ENCODE measurements at places on chromosomes 7 and 10.

DNA sequence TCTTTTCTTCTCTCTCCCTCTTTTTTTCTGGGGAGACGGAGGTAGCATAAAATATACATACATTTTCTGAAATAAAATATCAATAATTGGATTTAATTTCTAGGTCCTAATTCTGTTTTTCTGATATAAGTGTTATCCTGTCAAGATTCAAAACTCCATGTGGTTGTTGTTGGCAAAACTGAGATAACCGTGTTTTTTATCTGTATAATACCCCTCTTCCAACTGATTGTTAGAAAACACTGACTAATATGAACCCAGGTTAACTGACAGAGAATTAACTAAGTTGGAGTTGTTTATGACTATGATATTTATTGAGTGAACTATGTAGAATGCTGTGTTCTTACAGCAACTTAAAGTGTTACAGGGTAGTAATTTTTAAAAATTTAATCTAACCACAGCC is 236.5 kb upstream of the KAT6B start:
- DNase-seq: no peak

- DNase-seq: peak; percentile 55
These were observed 117.3 kb downstream of the FAM53B start for GRCh38 chr10:124626759-124627380.

DNA sequence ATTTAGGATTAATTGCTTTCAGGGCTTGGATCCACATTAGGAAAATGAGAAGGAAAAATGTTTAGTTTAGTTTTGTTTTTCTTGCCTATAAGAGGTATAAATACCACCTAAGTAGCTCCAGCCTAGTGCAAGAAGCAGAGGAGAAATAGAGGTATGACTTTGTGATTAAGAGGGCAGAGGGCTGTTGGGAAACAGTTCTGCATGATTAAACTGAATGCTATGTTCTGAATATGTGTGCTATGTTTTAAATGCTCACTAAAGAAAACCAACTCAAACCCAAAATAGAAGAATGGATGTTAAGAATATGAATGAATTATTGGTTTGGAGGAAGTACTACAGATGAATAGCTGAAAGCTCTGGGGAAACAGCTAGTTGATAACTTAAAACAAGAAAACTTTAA is 7.6 kb downstream of the CALCR start:
- no peak for DNase-seq

GRCh38 chr10:24385776-24386175 is 176.8 kb downstream of the KIAA1217 start:
- DNase-seq: no peak

DNA sequence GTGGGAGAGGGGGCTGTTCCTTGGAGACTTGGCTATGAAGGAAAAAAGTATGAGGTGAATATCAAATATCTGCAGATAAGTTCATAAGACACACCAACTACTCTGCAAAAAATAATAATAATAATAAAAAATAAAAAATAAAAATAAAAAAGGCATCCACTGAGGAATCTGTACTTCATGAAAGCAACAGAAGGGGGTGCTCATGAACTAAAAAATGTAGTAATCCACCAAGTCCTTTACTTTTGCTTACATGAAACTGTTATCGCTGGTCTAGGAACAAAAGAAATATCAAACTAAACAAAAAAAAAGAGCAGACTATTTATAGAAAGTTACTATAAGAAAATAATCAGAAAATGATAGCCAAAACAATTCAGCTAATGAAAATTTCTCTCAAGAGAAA is 579.0 kb downstream of the PHTF2 start:
- no peak for DNase-seq

DNA sequence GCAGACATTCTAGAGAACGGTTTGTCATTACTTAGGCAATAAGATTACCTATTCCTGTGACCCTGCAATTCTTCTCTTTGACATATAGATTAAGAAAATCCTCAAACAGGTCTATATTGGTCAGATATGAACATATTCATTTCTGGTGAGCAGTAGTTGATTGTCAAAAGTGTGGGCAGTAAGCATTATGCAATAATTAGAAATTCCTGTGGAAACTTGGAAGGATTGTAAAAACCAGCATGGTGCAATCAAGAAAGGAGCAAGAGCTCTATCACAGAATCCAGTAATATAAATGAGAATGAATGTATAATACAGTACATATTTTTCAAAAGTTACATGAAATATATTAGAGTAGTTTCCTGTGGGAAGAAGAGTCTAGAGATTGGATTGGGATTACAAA is 406.5 kb downstream of the SUGCT start:
- no peak for DNase-seq

GRCh38 chr10:61902445-61903220 is 1.1 kb downstream of the ARID5B start:
- DNase-seq: peak; percentile 13

- no peak for DNase-seq
These were observed 140.1 kb downstream of the ETV1 start for GRCh38 chr7:13849163-13849892.

DNA sequence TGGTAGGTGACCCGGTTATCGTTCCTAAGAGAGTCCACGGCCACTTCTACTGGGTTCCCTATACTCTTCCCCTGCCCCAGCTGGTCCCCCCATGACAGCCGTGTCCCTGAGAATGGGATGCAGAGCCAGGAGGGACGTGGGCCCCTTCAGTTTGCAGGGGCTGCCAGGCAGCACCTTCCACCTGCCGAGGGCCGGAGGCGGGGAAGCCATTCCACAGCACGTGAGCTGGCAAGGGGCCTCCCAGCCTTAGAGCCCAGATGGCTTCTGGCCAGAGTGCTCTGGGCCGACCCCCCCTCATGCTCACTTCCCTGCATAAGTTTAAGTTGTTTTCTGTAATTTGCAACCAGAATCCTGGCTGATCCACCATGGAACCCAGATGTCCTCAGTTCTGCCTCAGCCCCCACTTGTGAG is 39.0 kb downstream of the DIP2C start:
- no peak for DNase-seq

DNA sequence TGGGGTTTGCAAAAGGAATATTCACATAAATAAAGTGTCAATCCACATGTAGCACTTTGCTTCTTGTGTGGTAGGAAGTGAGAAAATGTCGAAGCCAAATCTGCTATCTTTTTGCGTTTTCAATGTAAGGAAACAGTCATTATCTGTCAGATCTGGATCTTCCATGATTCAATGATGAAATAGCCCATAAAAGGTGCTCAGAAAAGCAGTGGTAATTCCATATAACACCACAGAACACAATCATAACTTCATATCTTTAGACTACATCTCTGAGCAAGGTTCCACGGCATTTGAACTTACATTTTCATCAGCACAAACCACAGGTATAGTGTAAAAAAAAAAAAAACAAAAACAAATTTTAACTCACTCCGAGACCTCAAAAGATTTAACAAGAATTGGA is 39.9 kb upstream of the EGR2 start:
- no peak for DNase-seq

- DNase-seq: no peak
These were observed 78.2 kb upstream of the CHST15 start for GRCh38 chr10:124171561-124171960.

- DNase-seq: no peak
These were observed 12.2 kb upstream of the REPIN1 start for GRCh38 chr7:150356265-150356897.

DNA sequence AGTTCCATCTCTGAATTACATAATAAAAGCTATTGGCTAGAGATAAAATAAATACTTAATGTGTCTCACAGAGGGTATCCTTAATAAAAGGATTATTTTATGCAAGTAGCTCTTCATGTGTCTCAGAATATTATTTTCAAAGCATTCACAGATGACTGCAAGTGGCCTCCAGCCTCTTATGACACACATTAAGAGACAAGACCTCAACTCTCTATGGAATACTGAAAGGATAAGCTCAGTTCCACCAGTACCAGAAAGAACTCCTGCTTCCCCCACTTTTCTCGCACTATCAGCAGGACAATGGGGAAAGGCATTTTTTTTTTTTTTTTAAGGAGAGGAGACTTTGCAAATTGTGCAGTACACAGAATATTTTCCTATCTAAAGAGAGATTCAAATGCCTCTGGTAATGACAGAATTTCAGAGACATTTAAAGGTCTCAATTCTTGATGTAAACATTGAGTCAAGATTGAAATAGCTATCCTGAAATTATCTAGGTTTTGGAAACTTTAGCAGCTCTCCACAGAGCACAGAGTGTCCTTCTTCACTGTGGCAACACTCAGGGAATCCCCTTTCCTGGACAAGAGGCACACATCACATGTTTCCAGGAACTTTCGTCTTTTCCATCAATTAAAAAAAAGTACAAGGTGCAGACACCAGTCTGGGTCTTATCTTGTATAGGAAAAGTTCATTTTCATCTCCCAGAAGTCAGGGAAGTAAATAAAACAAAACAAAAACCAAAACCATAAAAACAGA is 122.0 kb upstream of the ANK3 start:
- DNase-seq: no peak

DNA sequence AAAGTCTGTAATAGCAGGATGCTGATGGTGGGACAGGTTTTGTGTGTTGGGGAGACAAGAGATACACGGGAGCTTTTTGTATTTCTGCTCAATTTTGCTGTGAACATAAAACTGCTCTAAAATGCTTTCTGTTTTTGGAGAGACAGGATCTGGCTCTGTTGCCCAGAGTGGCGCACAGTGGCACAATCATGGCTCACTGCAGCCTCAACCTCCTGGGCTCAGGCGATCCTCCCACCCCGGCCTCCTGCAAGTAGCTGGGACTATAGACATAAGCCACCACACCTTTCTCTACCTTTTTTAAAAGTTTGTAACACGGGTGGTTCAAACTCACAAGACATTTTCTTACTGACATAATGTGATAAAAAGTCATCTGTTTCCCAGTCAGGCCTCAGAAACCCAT is 14.3 kb downstream of the CREB3L2 start:
- DNase-seq: no peak

GRCh38 chr7:141133646-141134045 is 59.8 kb downstream of the TMEM178B start:
- DNase-seq: no peak

DNA sequence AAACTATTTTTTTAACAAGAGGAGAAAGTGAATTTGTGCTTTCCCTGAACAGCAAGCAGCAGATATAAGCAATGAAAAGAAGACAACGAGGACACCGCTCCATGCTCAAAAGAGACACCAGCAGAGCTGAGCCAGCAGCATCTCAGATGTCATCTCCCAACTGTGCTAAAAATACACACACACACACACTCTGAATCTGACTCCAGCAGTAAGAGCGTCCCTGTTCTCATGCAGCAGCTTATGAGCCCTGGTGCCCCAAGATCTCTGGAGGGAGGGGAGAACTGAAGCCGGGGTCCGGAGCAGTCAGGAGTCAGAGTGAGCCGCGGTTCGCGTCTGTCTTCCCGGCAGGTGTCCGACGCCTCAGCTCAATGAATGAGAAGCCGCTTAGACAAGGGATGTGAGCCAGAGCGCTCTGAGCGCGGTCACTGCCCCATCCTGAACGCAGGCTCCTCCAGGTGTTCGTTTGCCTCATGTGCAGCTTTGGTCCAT is 49.2 kb downstream of the SVIL start:
- no peak for DNase-seq

GRCh38 chr7:2583798-2584580 is 25.2 kb downstream of the IQCE start:
- DNase-seq: no peak

DNA sequence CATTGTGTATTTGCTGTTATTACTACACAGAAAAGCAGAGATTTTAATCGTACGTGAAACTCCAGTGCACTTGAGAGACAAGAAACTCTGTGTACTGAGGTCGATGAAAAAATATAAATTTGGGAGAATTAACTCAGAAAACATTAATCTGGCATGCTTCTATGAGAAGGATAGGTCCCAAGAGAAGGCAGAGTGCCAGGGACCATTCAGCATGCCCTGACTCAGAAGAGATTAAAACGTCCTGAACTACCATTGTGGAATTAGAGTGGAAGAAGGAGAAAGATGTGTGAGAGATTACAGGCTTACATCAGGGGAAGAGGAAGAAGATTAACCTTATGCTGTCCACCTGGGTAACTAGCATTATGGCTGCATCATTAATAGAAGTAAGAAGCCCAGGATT is 72.4 kb downstream of the REEP3 start:
- DNase-seq: no peak
